CD4-positive, alpha-beta T cell treated with Interleukin-2 at 100 ng/mL for 4 hours (primary cell): ENCODE measurements at places on chromosomes 3 and 15.

- no peak for DNase-seq
These were observed 17.4 kb downstream of the HEMK1 start for GRCh38 chr3:50586763-50587070.

DNA sequence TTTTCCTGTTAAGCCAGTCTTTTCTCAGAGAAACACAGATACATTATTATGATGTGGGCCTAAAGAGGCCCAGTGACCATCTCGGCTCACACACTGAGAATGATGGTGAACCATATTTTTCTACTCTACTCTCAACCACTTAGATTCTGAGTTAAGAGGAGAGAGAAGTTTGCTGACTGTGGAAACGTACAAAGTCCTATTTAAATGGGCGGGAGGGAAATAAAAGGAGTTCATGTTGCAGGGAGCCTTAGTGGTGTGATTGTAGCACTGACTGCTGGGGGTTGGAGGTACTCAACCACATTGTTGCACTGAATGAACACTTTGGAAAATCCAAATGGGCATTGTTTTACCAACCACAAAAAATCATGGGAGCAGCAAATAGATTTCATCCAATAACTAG, 51.0 kb downstream of the ATP8B4 start:
- no peak for DNase-seq

DNA sequence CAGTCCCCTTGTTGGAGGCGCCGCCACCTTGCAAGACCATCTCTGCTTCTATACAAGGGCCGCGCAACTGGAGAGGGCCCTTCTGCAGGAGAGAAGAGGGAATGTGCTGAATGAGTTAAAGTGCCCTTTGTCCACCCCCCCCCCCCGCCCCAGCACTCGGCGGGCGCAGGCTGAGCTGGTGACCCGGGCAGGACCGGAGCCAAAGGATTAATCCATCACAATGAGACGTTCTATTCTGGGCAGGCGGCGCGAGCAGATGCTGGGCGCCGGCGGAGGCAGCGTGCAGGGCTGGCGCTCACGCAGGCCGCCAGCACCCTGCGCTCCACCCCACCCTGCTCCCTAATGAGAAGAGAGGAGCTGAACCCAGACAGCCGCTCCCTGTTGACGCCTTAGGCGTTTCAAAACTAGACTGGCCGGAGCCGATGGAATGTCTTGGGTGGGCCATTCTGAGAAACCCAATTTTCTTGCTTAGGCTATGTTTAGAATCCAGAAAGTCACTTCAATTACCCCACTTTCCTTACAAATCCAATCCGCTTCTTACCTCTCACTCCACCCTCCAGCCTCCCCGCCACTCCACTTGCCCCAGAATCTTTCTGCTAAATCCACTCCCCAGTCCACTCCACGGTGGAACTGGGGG, 32.9 kb downstream of the GJD2 start:
- no peak for DNase-seq

- DNase-seq: no peak
These were observed 317.5 kb upstream of the THRB start for GRCh38 chr3:24812116-24812515.

DNA sequence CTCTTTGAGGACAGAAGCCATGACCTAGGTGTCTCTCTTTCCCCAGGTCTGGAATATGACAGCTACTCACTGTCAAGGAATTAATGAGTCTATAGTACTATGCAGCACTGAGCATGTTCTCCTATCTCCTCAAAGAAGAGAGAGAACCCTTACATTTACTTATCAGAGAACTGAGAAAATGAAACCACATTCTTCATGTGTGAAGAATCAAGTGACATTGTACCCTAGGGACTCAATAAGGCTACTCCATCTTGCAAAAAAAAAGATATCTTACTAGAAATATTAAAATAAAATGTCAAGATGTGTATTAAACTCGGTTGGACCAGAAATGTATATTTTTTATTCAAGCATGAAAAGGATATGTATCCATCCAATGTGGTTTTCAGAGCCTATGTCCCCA, 133.2 kb upstream of the COL8A1 start:
- DNase-seq: no peak

DNA sequence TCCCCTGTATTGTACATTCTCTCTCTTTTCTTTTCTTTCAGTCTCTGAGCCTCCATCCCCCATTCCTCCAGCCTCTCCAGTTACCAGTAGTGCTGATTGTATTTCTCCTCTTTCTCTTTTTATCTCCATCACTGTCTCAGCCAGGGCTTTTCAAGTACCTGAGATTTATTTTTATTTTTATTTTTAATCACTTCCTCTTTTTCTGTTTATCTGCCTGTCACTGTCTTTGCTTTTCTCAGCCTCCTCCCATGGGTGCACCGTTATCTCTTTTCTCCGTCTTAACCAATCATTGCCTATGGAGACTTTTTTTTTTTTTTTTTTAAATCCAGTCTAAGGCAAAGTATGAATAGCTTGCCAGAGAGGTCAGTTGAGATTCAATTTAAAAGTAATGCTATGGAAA, 359.3 kb downstream of the GAP43 start:
- no peak for DNase-seq

DNA sequence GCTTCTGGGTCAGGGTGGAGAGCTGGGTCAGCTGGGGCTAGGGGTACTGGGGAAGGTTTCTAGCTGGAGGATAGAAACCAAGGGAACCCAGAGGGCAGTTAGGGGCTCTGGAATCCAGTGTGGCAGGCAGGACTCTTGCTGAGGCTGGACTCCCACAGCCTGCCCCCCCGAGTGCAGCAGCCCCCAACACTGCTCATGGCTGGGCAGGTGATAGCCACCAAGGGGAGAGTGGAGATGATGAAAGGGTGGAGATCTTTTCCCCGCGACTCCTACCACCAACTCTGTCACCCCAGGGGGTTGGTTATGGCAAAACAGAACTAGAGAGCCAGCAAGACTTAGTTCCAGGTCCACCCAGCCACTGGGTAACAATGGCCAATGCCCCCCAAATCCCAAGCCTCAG, 16.9 kb upstream of the LINGO1 start:
- no peak for DNase-seq

- DNase-seq: no peak
These were observed 400.6 kb downstream of the ZBTB20 start for GRCh38 chr3:114746502-114746901.

DNA sequence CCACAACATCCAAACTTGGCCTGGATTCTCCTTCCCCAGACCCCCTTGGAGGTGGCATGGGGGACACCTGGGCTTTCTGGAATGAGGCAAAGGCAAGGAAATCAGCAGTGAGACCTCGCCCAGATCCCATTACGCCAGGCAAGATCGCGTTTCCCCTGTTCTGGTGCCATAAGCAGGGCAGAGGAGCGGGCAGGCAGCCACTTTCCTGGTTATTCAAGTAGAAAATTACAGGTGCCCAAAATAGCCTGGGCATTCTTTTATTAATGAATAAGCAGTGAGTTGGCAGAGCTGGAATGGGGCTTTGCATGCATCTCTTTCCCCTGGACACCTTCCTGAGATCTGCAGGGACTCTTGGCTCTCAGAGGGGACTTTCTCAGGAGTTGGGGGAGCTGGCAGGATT, 31.5 kb upstream of the FAM107A start:
- no peak for DNase-seq

GRCh38 chr3:84245789-84246188, 713.0 kb upstream of the CADM2 start:
- DNase-seq: no peak

DNA sequence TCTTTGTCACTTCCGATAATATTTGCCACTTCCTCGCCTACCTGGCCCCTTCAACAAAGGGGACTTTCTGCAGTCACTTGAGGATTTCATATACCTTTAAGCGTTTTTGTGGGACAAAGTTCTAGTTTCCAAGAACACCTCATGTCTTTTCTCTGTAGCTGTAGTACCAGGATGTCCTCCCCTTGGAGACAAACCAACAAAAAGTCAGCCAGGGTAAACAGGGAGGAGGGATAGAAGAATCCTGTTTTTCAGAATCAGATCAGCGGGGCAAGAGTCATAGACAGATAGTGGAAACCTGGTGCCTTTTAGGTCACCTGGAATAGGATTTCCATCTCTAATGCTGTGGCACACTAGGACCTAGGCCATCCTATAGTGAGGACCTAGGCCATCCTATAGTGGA, 4.5 kb downstream of the LRRC3B start:
- DNase-seq: no peak

- no peak for DNase-seq
These were observed 31.6 kb downstream of the MLH1 start for GRCh38 chr3:37024820-37025405.

DNA sequence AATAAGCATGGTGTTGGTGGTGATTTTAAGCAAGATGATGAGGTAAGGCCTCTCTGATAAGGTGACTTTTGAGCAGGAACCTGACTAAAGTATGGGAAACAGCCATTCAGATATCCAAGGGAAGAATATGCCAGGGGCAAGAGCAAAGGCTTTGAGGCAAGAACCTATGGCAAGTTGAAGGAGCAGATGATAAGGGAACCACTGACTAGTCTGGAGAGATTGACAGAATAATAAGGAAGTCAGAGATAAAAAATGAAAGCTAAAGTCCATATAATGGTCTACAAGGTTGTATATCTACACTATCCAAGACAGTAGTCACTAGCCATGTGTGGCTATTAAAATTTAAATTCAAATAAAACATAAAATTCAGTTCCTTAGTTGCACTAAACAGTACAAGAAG, 2.5 kb upstream of the C3orf38 start:
- no peak for DNase-seq

- DNase-seq: no peak
These were observed 28.2 kb upstream of the GOLGA6C start for GRCh38 chr15:75230016-75230343.

DNA sequence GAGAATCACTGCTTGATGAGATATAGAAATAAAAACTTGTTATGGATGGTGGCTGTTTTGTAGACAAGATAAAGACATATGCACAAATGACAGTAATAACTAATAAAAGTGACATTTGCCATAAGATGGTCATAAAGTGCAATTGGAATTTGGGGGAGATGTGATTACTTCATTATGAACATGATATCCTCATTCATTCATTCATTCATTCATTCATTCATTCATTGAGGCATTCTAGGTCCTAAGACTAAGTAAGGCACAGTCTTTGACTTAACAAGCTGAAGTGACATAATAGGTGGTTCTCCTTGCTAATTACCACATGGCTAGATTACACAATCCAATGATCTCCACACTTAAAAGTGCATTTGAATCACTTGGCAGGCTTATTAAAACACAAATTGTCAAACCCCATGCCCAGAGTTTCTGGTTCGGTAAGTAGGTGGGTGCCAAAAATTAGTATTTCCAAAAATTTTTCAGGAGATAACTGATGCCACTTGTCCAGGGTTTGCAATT, 18.9 kb downstream of the RAP2B start:
- no peak for DNase-seq

GRCh38 chr15:62545467-62546227, 380.6 kb upstream of the C2CD4B start:
- no peak for DNase-seq

DNA sequence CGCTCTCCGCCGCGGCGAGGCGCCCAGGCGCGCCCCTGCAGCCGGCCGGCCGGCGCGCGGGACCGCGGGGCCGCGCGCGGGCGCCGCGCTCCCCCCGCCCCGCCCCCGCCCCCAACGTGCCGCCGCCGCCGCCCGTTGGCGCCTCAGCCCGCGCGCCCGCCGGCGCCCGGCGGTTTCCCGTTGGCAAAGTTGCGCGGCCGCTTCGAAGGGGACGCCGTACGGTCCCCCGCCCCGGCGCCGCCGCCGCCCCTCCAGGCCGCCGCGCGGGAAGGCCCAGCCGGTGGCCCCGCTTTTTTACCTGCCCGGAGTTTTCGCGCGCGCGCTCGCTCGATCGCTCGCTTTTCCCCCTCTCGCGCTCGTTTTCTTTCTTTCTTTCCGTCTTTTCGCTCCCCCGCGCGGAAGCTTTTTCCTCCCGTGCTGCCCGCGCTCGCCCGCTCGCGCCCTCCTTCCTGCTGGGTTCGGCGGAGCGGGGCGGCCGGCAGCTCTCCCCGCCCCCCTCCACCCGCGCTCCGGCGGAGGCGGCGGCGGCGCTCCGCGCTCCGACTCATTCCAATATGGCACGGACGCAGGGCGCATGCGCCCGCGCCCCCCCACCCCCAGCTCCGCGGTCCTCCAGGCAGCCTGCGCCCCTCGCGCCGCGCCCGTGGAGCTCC, at the start of gene SFMBT1:
Gene SFMBT1, minus strand, starts transcription at position 556 of the 653 bp plus-strand sequence. CDS start 76,945 bp downstream, outside the sequence.
- DNase-seq: peak; percentile 82

DNA sequence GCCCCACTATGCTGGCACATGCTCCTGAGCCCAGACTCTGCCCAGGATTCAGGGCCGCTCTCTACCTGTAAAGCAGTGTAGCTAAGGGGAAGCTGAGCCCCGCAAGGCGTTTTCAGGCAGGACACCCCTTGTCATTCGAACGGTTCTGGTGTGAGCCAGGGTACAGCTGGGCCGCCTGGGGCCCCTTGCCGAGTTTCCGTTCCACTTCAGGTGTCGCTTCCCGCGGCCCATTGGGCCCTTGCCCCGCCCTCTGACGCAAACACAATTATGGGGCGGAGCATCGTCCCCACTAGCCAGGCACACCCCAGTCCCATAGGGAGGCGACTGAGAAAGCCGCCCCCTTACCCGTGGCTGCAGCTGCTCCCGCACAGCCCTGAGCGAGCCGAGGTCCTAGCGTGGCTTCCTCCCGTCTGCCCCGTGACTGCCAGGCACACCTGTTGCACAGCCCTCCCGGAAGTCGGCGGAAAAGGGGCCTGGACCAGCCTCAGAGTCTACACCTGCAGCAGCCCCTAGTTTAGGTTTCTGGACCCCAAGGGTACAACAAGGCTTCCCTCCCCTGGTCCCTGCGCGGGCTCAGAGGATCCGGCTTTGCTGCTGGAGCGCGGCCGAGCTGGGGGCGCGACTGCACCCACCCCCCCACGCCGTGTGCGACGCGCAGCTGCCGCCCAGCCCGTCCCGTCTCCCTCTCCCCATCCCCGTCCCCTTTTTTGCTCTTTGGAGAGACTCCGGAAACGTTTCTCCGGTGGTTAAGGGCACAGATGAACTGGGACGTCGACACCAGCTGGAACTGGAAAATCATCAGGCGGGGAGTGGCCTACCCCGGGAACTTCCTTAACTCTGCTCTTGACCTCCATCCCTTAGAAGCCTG, at the start of gene PLSCR2:
Gene PLSCR2, minus strand, starts transcription at position 412 of the 868 bp plus-strand sequence. CDS start 9,657 bp downstream, outside the sequence.
- peak; percentile 71 for DNase-seq

- DNase-seq: no peak
These were observed 20.5 kb upstream of the APEH start for GRCh38 chr3:49653621-49654020.

- peak; percentile 37 for DNase-seq
These were observed 5.5 kb downstream of the CSRNP1 start for GRCh38 chr3:39147711-39148434.

DNA sequence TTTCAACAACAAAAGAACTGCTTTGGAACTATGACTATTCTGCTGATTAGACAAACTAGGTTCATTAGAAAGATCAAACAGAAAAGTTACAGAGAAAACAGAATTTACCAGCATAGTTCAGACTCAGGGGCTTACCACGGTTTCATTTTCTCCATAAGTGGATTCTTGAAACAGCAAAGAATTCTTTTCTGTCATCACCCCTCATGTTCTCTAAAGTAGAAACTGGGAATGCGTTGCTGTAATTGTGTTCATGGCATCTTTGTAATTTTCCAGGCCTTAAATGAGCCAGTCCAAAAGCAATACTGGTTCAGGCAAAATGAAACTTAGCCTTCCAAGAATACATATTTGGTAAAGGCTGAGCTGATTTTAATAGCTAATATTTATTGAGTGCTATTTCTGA, 287.8 kb downstream of the CHL1 start:
- DNase-seq: no peak
